ENCODE measurements at places on chromosomes 12 and 14.

- no peak for DNase-seq
Observed at GRCh38 chr12:57939291-57939690, 2.1 kb upstream of the ATP23 start.

DNA sequence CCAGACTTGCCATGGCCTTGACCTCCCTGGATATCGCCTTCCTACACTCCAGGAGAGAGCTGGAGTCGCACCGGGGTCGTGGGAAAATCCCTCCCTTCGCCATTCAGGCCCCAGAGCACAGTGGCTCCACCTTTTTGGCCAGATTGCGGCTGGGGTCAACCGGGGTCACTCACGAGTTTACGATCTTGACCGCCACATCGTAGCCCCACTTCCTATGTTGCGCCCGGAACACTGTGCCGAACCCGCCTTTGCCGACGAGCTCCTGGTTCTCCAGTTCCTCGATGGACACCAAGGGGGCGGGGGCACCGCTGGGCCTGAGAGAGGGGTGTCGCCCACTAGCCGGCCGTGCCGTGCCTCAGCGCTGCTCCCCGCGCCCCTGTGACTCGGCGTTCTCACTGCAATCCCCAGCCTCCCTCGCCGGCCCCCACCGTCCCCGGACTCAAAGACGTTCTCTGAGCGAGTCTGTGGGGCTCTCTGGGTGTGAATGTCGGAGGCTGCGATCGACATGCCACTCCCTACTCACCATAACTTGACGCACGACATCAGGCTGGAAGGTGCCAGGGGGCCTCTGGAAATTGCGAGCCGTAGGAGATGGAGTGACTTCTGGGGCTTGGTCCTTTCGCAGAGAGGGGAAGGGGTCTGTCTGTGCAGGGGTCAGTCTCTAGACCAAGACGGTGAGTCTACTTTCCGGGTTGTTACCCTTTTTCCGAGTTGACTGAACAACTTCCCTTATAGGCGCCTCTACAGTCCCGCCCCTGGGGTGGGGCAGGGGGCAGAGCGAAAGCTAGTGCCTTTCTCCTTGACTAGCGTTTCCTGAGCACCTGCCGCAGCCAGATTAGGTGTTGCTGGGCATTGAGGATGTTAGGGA is at the start of gene RIPK3:
TSS of gene RIPK3 (minus strand) at position 708 of the 868 bp plus-strand sequence. CDS start at position 543, 165 bp downstream.
- DNase-seq: no peak

- DNase-seq: no peak
Observed at GRCh38 chr14:75242546-75243273, 35.9 kb upstream of the FOS start.

- DNase-seq: no peak
Observed at GRCh38 chr12:129378496-129378895, 525.2 kb downstream of the GLT1D1 start.

DNA sequence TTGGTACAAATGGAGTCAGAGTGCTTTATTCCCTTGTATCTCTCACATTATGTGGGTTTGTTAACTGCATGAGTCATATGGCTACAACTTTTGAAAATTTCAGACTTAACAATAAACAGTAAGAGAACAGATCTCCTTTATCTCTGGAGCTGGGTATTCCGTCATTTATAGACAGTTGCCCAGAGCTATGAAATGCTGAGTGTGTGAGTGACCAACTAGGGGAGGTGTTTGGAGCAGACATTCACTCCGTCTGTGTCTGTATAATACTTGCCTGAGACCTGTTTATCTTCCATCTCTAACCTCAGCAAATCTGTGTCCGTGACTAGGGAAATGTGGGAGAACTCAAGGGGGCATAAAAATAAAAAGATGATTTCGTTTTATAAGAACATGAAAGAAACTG is 279.9 kb upstream of the FAR2 start:
- DNase-seq: no peak

DNA sequence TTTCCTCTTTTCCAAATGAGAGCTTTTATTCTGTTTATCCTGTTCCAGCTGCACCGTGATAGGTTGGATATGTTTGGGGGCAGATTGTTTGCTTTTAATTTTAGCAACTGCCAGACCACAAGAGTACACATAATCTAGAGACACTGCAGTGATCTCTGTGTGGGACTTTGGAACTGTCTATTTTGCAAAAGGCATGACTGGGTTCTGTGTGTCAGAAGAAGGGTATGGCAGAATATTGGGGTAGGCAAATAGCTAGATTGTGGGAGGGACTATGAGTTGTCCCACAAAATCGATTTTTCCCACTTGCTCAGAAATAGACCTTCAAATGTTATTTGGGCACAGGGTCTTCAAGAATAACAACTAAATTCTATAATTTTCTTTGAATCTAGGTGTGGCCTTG is 275.9 kb upstream of the KITLG start:
- DNase-seq: no peak

DNA sequence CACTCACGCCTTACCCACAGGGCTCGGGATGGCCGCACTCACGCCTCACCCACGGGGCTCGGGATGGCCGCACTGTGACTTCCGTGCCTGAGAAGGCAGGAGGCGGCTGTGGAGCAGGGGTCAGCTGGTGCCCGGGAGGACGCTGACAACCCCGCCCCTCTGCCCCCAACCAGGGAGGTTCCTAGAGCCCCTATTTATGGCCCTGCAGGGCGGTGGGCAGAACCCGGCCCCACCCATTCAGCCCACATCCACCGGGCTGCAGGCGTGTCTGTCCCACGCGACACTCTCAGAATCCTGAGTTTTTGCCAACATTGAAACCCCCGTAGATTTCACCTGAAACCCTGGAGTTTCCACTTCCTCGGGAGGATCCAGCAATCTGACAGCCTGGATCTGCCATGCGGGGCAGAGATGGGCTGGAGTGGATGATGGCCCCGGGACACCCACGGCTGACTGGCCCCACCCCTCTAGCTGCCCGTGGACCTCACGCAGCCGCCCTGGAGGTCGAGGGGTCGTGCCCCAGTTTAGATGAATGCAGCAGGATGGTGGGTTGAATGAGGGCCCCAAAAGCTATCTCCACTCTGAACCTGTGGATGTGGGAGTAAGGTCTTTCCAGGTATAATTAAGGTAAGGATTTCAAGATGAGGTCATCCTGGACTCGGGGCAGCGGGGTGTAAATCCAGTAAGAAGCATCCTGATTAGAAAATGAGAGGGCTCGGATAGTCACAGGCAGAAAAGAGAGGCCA is 20.4 kb downstream of the GALNT9 start:
- no peak for DNase-seq

DNA sequence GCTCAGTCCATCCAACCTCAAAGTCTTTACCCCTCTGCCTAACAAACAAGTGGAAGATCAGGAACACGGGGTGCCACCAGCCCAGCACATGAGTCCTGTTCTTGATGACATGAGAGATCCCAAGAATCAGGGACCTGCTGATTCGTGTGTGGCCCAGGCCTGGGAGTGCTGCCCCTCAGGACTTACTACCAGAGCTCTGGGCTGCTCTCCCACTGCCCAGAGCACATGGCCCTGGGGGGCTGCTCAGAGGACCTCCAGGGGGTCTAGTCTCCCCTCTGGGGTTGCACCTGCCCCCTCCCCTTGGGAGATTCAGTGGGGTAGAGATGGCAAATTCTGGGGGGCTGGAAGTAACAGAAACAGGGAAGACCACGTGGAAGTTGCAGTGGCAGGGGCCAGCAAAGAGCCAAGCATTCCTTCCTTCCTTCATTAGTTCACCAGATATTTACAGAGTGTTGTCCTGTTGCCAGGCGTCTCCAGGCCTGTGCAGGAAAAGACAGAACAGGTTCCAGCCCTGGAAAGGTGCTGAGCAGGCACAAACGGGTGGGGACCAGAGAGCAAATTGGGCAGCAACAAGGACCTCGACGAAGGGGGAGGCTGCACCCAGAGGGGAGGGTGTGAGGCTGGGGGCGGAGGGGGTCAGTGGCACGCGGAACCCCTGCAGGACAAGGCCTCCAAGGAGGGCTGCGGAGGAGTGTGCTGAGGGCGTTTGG is 45.1 kb upstream of the MEG3 start:
- no peak for DNase-seq

GRCh38 chr12:26274441-26275312 is 79.3 kb downstream of the SSPN start:
- no peak for DNase-seq
